ENCODE measurements at places on chromosomes 12 and 14. TPM values are rescaled to one million over a fixed set of nuclear protein-coding genes. Genes with fewer than 3 reads are reported as not detected.

The RAD51B gene
- 14.3 TPM for total RNA-seq

The TCL1B gene
- total RNA-seq = not detected

The RPL10L gene
- not detected for total RNA-seq

The TAS2R31 gene
- total RNA-seq = 0.44 TPM

The PARPBP gene
- 2.4 TPM for total RNA-seq

The GUCY2C gene
- not detected for total RNA-seq

The ZNF384 gene
- 61.8 TPM for total RNA-seq

The FAM181A gene
- not detected for total RNA-seq

The OVCH1 gene
- not detected for total RNA-seq

The LRIG3 gene
- not detected for total RNA-seq

The DEGS2 gene
- total RNA-seq = 0.60 TPM

The KCNMB4 gene
- 1.4 TPM for total RNA-seq

The CCDC85C gene
- total RNA-seq = 7.1 TPM

The KRT71 gene
- total RNA-seq = not detected

The SYNE3 gene
- total RNA-seq = 19.7 TPM

The IGF1 gene
- not detected for total RNA-seq

The TAS2R8 gene
- total RNA-seq = not detected

The SELPLG gene
- total RNA-seq = 30.4 TPM

The KRT80 gene
- total RNA-seq = not detected

The SLC25A21 gene
- not detected for total RNA-seq

The GPR135 gene
- total RNA-seq = 0.76 TPM

The LRP1-AS gene
- total RNA-seq = not detected

The KRT77 gene
- not detected for total RNA-seq

The PEX5 gene
- 14.7 TPM for total RNA-seq

The TAS2R42 gene
- not detected for total RNA-seq

The PPP1CC gene
- 147 TPM for total RNA-seq

The KERA gene
- total RNA-seq = not detected

The RNU4-1 gene
- 1,612 TPM for total RNA-seq

All from CD8-positive, alpha-beta T cell (primary cell).